ENCODE measurements at places on chromosomes 2 and 18.
A peak's percentile ranks its signal among the peaks of the same experiment; 100 is the strongest.

DNA sequence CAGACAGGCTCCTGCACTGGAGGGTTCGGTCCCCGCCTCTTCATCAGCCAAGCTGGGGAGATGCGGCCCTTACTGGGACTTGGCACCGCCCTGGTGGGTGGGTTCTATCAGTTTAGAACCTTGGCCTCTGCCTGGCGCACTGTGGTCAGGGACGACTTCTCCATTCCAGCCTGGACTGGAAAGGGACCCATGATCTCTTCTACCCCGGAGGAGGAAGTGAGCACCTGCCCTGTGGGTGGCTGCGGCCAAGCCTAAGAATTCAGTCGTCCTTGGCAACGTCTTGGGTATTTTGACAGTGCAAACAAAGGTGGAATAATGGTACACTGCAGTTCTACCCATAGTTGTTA lies 106.9 kb upstream of the CD302 start:
- peak; percentile 22 for DNase-seq

- DNase-seq = peak; percentile 13
Observed at GRCh38 chr18:28767201-28767600, 590.3 kb upstream of the CDH2 start.

GRCh38 chr2:152175368-152176112 lies at the start of gene STAM2:
TSS of gene STAM2 (minus strand) at chr2:152175763. CDS start at chr2:152175642, 121 bp downstream.
- DNase-seq = peak; percentile 90

DNA sequence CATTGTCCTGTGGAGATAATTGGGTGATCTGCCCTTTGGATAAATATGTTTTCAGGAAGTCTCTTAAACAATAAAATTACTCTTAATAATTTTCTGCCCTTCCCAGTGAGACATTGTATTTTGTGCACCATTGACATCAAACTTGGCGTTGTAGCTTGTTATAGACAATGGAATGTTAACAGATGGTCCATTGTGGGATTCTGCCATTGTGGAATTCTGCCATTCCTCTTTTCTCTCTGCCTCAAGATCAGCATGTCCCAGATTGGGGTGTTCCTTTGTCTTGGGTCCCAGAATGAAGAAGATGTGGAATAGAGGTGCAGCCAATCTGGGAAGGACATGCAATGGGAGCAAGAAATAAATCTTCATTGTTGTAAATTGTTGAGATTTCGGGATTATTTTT lies 15.1 kb upstream of the LDAH start:
- DNase-seq = no peak

DNA sequence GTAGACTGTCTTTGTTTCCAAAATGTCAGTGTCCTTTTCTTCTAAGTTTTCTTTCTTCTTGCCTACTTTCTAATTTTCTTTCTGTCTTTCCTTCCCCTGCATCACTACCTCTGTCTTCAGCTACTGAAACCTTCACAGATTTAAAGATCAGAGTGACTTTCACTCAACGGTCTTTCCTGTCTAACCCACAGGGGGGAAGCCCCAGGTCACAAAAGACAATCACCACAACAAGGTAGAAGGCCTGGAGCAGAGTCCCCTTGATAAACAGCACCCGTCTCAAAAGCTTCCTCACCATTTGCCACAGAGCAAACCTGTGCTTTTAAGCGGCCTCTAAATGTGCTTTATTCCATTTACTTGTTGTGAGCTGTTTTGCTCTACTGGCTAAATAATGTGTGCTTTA lies 665.4 kb downstream of the BCL11A start:
- DNase-seq = no peak

- peak; percentile 66 for DNase-seq
Observed at GRCh38 chr2:18991177-18992168, 366.9 kb downstream of the OSR1 start.

DNA sequence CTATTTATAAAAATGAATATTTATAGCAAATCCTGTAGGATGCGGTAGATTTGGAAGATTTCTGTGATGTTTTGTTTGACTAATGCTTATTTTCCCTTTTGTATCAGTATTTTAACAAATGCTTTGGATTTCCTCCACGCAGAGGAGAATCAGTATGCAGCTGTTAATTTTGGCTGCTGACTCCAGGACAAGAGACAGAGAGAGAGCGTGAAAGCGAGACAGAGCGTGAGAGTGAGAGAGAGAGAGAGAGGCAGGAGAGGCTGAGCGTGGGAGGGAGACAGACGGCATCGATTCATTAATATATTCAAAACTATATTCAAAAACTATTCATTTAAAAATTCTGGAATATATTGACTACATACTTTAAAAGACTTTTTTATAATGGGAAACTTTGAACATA lies 62.5 kb downstream of the RRM2 start:
- DNase-seq = no peak

DNA sequence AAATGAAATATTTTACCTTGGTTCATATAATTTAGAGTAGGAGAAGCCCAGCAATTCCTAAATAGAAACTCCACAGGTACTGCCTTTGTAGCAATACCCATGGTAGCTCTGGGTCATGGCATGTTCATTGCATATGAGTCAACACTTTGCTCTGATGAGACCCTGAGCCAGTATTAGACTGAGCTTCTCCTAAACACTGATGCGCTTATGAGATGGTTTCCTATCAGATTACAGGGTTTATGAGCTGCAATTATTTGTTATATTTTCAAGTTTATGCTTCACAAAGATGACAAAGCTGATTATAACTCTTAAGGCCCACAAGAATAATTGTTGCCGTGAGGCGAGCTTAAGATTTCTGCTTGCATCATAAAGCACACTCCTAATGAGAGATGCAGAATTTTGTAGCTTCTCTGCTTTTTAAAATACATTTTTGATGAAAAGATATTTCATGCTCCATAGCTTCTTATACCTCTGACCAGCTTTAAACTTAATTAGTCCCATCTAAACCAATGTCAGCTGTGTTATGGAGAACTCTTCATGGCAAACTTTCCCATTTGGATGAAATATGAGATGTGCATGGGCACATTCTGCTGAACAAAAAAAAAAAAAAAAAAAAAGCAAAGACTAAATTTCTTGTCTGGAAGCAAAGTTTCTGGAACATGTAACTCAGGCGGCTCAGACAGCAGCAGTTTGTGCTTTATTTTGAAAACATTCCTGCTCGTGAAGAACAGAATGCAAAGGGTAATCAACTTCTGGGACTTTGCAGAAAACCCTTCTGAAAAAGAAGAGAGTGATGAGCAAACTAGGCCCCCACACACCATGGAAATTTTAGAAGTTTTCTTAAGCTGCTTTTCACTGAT lies 162.6 kb downstream of the KCNE4 start:
- DNase-seq = no peak

GRCh38 chr2:214801068-214801467 lies 8.4 kb downstream of the BARD1 start:
- DNase-seq = peak; percentile 3

DNA sequence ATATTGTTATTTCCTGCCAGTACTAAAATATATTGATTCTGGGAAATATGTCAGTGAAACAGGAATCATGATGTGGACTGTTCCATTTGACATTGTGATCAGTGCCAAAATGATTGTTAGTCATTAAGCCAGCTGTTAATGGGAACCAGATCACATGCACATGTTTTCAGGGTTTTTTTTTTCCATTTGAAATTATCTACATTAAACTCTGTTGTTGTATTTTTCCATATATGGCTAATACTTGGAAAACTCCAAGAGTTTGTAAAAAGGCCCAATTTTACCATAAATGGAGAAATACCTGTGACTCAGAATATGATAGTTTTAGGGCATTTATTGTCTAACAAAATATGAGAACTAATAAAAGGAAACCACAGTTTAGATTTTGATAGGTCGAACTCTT lies 13.4 kb downstream of the ITGAV start:
- DNase-seq = no peak

DNA sequence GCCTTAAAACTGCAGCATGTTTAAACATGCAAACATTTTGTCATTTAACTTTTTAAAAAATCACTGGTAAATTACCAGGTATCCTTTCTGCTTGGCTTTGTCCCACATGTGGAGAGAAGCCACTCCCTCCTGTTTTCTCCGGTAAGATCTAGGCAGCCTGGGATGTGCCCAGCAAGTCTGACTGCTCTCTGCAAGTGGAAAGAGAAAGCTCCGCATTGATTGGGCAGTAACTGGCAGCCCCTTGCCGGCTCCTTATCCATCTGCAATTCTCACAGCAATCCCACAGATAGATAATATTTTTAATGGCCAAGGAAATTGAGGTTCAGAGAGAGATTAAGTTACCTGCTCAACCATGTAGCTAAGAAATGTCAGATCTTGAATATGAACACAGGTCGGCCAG lies 136.1 kb downstream of the TMEM200C start:
- DNase-seq = no peak

DNA sequence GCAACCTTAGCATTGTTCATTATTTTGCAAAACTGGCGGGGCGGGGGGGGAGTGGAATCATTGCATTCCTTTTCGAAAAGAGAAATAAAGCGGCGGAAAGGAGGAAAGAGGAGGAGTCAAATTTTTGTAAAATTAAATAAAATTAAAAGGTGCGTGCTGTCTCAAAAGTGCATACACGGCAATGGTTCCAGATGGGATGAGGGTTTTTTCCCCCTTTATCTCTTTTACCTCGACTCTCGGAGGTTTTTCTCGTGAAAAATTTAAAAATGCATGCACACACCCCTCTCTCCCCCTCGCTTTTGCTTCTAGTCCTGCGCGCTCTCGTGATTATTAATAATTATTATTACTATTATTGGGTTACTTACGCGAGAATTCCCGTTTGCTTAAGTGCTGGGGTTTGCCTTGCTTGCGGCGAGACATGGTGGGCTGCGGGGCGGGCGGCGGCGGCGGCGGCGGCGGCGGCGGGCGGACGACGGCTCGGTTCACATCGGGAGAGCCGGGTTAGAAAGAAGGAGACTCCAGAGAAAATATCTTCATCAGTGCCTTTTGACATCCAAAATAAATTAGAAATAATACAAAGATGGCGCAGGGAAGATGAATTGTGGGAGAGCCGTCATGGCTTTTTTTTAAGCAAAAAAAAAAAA lies 481 bp downstream of the BCL11A start:
- DNase-seq = no peak

DNA sequence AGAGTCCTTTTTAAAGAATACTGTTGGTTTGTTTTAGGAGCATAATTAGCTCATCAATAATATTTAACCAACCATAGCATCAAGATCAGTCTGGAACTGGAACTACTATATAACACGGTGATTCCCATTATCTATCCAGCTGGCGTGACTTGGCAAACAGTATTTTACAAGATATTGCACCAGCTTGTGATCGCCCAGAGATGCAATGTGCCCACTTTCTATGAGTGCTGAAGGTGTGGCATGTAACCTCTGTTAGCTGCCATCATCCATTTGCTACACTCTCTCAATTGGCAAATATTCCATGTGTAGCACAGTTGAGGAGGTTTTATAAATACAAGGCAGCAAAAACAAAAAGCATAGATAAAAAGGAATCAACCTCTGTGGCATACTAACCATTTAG lies 64.9 kb downstream of the FIGN start:
- DNase-seq = no peak

- DNase-seq = no peak
Observed at GRCh38 chr2:39091543-39091942, 29.3 kb downstream of the SOS1 start.

- no peak for DNase-seq
Observed at GRCh38 chr18:74540652-74541421, 6.5 kb downstream of the CNDP1 start.

- no peak for DNase-seq
Observed at GRCh38 chr2:60212181-60212945, 341.1 kb downstream of the BCL11A start.

DNA sequence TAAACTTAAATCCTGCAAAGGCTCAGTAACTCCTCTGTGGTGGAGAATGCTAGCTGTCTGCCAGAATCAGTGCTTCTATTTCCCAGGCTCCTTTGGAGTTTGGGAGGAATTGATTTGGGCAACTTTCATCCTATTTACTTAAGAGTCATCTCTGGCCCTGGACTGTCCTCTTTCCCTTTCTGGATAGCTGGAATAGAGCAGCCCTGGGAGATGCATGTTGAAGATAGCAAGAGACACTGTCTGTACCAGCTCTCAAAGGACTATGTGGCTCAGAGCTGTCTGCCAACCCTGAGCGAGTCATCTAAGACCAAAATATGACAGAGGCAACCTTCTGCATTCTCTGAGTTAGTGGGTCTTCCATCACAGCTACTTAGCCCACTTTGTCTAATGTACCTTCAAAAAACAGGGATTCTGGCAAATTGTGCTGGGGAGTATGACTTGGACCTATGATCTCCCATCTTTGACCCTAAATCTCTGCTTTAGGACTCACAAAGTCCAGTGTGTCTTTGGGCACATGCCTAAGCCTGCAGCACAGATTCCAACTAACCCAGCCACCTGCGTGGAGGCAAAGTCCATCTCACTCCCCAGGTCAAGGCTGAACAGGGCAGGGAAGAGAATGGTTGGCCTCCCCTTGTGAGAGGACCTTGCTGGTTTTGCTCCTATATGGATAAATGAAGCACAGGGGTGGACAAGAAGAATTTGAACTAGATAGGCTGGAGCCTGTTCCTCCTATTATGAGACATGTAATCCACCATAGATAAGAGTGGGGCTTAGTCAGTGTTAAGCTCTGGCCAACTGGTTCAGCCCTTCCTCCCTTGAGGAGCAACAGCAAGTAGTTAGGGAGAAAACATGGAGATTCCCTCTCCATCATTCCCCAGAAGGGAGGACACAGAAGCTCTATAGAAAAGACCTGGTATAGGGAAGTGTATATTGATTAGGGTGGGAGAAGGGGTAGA lies 99.1 kb upstream of the PELI1 start:
- DNase-seq = peak; percentile 50

- DNase-seq = no peak
Observed at GRCh38 chr2:74944987-74945787, 13.3 kb upstream of the POLE4 start.

GRCh38 chr2:138090330-138090729 lies 126.1 kb downstream of the HNMT start:
- DNase-seq = peak; percentile 76

DNA sequence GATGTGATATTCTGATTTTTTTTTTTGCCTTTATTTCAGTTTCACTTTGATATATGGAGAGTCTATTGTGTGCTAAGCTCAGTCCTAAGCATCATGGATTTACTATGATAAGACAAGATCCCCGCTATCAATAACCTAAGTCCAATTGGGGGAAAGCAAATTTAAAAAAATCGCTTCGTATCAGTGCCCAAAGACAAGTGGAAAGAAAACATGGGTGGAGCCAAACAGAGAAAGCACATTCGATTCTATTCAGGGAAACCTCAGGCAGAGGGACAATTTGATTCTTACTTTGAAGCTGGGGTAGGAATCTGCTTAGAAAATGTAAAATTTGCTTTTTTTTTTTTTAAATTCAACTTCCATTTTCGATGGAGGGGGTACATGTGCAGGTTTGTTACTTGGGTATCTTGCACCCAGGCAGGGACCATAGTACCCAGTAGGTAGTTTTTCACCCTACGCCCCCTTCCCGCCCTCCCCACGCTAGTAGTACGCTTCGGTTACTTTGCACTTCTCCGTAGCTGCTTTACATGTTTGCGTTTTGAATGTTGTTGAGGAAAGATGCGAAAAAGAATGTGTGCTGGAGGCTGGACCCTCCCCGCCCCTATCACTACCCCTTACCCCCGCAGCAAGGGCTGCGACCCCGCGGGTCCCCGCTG lies 12.4 kb downstream of the KIF5C start:
- DNase-seq = no peak

DNA sequence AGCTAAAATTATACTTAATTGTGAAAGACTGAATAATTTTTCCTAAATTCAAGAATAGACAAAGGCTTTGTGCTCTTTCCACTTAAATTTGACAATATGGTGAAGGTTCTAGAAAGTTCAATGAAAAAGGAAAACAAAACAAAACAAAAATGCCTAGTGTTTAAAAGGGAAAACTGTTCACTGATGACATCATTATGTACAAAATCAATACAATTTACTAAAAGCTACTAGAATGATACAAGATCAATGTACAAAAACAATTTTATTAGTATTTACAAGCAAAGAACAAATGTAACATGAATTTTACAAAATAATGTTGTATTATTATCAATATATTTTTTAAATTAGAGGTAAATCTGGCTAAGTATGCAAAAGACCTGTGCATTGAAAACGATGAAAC lies 499.1 kb upstream of the FSIP2 start:
- DNase-seq = no peak
